ENCODE measurements at places on chromosomes 4 and X.

- DNase-seq = no peak
Observed at GRCh38 chr4:18049446-18049845, 27.9 kb upstream of the LCORL start.

- DNase-seq = peak; percentile 39
Observed at GRCh38 chr4:87732033-87732765, 67.2 kb upstream of the IBSP start.

- no peak for DNase-seq
Observed at GRCh38 chr4:85477534-85477933, 2.6 kb downstream of the ARHGAP24 start.

- peak; percentile 23 for DNase-seq
Observed at GRCh38 chrX:103919270-103919637, 43.2 kb upstream of the TMSB15B start.

DNA sequence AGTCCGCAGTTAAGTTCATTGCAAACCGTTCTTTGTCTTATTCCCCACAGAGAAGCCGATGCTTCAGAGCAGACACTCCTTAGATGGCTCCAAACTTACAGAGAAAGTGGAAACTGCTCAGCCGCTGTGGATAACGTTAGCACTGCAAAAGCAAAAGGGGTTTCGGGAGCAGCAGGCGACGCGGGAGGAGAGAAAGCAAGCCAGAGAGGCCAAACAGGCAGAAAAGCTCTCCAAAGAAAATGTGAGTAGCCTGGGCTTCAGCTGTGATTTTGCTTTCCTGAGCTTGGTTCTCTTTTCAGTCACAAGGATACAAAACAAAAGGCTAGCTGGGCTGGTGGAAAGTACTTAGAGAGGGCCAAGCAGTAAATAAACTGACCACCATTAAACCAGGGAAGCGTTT is 64.0 kb downstream of the AASDH start:
- DNase-seq = no peak

DNA sequence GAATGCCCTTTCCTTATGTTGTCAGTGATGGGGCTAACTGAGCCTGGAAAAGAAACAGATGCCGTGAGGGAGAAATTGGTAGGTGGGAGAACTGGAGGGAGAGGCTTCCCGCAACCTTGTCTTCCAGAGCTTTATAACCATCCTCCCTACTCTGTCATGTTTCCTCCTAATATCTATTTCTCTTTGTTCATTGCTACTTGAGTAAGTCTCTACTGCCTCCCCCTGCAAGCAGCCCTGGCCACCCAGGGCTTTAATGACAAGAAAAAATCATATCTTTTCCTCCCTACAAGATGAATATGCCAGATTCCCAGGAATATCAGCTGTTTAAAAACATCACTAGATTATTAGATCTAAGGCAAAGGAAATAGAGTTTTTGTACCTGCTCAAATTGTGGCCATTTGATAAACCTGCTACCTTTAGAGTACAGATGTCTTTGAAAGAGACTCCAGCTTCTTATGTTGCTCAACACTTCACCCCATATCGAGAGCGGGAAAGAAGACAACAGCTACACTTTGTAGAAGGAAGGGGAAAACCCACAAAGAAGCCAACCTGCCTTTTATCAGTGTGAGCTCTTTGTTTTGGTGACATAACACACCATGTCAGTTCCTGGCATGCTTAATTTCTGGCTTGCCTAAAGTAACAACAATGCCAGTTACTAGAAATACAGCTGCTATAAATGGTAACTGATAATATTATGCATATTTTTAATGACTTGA is 186.6 kb upstream of the LEF1 start:
- no peak for DNase-seq

- DNase-seq = peak; percentile 71
Observed at GRCh38 chrX:86171366-86171765, 23.1 kb downstream of the DACH2 start.

GRCh38 chrX:506341-506740 is 119.6 kb upstream of the PPP2R3B start:
- no peak for DNase-seq

GRCh38 chrX:46757593-46757992 is 1.3 kb downstream of the SLC9A7 start:
- no peak for DNase-seq

GRCh38 chr4:81326581-81326980 is 111.6 kb upstream of the PRKG2 start:
- no peak for DNase-seq

DNA sequence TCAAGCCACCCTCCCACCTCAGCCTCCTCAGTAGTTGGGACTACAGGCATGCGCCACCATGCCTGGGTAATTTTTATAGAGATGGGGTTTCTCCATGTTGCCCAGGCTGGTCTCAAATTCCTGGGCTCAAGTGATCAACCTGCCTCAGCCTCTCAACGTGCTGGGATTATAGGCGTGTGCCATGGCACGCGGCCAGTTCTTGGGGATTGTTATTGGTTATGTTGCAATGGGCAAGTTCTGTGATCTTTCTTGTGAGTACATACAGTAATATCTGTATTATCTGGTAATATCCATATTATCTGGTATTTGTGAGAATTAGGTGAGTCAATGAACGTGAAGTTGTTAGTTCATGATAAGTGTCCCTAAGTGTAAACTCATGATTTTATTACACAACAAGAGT is 90.3 kb upstream of the TBL1X start:
- peak; percentile 49 for DNase-seq

GRCh38 chrX:141960578-141960977 is 56.9 kb downstream of the MAGEC1 start:
- no peak for DNase-seq

- DNase-seq = peak; percentile 90
Observed at GRCh38 chrX:130829526-130830515, 73.2 kb downstream of the ENOX2 start.

GRCh38 chr4:40333921-40334352 is 1.2 kb upstream of the CHRNA9 start:
- DNase-seq = peak; percentile 94

GRCh38 chr4:6739920-6740319 is 23.9 kb downstream of the BLOC1S4 start:
- no peak for DNase-seq

GRCh38 chrX:107894038-107894437 is 68.4 kb downstream of the MID2 start:
- peak; percentile 61 for DNase-seq

DNA sequence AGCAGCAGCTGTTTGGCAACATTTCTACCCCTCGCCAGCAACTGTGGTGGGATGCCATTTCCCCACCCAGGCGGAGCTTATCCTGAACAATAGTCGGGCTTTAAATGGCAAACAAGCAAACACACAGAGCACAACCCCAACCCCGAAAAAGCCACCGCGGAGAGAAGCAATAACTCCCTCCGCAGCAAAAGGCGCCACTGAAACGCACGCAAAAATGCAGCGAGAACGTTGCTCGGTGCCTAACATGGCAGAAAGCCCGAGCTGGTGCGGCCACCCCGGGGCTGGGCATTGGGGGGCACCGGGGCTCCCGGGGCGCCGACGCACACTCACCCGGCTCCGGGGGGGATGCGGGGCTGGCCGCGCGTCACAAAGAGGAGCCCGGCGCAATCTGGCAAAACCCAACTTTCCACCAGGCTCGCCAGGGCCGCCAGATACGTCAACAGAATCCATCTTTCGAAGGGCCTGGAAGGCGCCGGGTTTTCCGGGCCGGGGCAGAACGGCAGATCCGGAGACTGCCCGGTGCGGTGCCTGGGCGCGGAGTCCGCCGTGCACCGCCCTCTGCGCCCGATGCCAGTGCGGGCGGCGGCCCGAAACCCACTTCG is 818 bp downstream of the RAI2 start:
- no peak for DNase-seq

GRCh38 chr4:41879552-41879951 is 55.7 kb upstream of the TMEM33 start:
- no peak for DNase-seq

- DNase-seq = no peak
Observed at GRCh38 chr4:6464842-6465588, 7.4 kb downstream of the PPP2R2C start.

DNA sequence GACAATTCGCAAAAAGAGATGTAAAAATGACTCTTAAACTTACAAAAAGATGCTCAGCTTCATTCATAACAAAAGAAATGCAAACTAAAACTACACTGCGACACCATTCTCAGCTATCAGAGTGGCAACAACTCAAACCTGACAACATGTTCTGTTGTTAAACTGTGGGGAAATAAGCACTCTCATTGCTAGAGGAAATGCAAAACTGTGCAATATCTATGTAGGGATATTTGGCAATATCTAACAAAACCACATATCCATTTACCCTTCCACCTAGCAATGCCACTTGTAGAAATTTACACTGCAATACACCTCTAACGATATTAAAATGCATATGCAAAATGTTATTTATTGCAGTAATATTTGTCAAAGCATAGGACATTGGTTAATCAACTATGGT is 78.3 kb upstream of the EGFL6 start:
- no peak for DNase-seq

DNA sequence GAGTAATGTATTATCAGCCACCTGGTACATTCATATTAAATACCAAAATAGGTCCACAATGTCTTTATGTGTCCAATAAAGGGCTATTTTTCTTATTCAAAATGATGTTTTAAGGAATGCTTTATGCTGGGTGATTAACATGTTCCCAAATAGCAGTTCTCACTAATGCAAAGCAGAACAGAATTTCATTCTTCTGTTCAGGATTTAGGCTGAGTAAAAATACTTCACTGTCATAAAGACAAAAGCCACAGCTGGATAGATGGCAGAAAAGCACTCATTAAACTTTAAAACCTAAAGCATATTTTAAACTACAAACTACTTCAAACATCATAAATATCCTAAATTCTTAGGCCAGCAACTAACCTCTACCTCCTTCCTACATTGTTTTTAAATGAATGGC is 244.0 kb downstream of the TMA16 start:
- no peak for DNase-seq

- DNase-seq = peak; percentile 49
Observed at GRCh38 chrX:46687619-46688018, 71.3 kb downstream of the SLC9A7 start.

- no peak for DNase-seq
Observed at GRCh38 chrX:15758140-15758539, 20.1 kb downstream of the CA5B start.

DNA sequence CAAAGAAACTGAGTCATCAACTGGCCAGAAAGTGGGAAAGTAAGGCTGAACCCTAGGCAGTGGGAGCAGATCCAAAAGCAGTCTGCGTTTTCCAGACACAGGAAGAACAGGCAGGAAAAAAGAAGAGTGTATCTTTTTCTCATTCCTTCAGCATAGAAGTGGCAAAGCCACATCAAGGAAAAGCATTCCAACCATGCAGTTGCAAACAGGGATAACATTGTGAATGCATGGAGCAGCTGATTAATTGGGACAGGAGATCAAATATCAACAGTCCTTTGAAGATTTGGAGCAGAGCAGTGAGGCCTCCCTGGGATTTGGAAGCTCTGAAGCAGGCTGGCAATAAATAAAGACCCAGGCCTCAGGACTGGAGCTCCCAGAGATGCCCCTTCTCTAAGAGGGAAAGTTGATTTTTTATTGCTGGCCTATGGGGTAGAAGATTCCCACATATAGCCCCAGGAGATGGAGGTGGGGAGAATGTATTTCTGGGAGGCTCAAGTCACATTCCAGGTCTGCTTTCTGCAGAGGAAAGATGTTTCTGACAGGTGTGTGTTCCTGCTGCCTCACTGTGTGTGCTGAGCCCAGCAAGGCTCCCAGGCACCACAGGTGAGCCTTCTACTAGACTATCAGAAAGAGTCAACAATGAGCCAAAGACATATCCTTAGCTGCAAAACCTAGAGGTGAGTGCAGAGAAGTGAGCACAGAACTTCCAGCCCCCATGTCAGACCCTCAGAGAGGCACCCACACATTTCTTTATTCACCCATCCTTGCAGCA is 222.5 kb downstream of the RAB28 start:
- DNase-seq = no peak

GRCh38 chr4:14165222-14165920 is 537.8 kb upstream of the BOD1L1 start:
- DNase-seq = no peak

DNA sequence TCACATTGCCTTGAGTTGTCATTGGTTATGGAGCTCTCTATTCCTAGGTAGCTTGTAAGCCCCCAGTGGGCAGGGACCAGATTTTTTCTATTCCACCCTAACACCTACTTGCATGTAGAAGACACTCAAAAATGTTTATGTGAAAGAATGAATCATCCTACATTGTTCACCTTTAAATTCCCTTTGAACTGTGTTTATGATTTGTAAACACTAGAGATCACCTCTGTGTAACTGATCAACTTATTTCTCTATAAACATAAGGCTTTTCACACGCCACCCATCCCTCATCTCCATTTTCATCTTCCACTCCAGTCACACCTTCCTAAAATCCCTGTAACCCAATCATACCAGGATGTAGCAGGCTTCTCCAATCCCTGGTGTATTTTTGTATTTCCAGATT is 142.6 kb upstream of the LEF1 start:
- DNase-seq = no peak

GRCh38 chr4:1868293-1868692 is 2.9 kb upstream of the NSD2 start:
- DNase-seq = no peak

- DNase-seq = no peak
Observed at GRCh38 chr4:147704846-147705245, 20.9 kb upstream of the PRMT9 start.

GRCh38 chrX:40938423-40938822 is 146.8 kb upstream of the USP9X start:
- DNase-seq = no peak

DNA sequence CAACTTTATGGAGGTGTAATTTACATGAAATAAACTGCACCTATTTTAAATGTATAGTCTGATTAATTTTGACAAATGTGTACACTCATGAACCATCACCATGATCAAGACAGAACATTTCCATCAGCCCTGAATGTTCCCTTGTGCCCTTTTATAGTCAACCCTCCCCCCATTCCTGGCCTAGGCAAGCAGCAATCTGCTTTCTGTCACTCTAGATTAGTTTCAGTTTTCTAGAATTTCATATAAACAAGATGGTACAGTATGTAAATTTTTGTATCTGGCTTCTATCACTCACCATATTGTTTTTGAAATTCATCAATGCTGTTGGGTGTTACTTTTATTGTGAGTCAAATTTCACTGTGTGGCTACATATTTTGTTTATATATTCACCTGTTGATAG is 234.2 kb upstream of the RPS6KA3 start:
- DNase-seq = no peak

DNA sequence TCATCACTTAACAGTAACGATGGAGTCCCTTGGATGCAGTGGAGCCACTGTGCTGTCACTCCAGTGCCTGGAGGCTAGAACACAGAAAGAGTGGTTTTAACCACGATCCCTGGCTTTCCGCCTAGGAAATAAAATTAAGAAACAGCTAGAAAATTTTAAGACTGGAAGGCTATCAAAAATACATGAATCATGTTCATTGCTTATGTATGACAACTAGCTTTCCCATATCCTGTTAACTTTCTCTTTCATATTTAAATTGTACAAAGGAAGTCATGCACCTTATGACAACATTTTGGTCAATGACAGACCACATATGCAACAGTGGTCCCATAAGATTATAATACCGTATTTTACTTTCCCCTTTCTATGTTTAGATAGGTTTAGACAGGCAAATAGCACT is 115.1 kb downstream of the GALNTL6 start:
- no peak for DNase-seq

- no peak for DNase-seq
Observed at GRCh38 chr4:181007751-181008150, 1235.5 kb upstream of the TENM3 start.
